Stimulated activated CD4-positive, alpha-beta T cell treated with anti-CD3 and anti-CD28 coated beads, Interleukin-12 subunit alpha, Interleukin-12 subunit beta, amount 100 ng/mL, for 4 hours (primary cell): ENCODE measurements at places on chromosomes 1 and 21.
A peak's percentile ranks its signal among the peaks of the same experiment; 100 is the strongest.

DNA sequence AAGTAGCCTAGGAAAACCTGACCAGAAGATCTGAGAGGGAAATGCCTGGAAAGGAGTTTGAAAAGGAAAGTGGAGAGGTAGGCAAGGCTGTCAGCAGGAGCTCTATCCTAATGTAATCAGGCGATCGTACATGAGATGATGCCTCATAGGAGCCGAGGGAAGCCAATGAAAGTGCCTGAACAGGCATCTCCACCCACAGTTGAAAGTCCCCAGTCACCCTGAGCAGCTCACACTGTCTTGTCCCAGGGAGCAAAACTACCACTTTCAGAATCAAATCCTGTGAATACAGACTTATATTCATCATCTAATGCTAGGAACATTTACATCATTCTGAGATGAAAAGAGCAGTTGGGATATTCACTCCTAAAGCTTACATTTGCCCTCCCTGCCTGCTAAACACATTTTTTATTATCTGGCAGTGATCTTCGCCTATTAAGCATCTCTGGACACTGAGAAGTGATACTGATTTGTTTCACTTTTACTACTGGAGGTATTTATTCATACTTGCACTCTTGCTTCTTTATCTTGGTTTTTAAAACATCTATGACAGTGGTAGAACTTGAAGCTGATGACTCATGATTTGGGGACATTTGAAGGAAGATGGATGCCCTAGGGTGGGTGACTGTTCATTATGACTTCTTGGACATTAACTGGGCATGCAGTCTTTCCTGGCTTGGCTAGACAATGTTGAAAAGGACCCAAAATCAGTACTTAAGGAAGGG lies 221.6 kb downstream of the SEC16B start:
- no peak for DNase-seq

DNA sequence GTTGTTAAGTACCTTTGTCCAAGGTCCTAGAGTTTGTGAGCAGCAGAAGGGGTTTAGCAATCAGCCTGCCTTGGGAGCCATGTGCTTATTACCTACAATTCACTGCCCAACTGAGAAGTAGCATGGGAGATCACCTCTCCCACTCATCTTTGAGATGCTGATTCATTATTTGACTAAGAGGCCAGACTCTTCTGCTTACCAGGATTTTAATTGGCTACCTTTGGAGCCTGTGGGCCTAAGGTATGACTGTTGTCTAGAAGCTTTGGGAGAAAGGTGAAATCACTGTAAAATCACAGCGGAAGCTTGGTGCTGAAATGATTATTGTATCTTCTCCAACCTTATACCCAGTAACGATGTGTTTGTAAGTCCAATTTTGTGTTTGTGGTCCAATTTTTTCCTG lies 213.4 kb downstream of the ST6GALNAC3 start:
- no peak for DNase-seq

DNA sequence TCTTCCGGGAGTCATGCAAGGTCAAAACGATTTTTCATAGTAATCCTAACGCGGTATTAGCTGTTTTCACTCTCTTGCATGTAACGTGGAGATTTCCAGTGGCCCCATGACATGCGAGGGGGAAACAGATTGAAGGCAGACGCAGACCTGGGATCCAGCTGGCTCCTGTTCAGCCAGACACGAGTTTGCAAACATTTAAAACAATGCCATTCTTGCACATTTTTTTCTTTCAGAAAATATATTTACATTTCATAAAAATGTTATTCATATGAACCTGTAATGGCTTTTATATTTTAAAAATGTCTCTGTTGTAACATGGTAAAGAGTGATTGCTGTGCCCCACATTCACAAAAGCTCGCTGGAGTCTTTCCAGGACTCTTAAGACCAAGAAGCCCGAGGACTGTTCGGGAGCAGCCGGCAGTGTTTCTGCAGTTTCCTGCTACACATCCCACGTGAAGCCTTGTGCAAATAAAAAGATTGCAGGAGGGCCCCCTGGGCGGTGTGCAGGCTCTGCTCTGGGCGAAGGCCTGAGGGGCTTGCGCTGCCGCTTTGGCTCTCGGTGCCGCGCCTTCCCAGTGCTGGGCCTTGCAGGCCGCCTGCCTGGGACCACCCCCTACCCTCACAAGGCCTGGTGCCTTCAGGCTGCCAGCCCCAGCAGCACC lies 184.9 kb downstream of the DYRK1A start:
- no peak for DNase-seq

- no peak for DNase-seq
Measured at GRCh38 chr1:244444854-244445253, 6.9 kb downstream of the ADSS2 start.

- DNase-seq, result peak; percentile 44
Measured at GRCh38 chr1:116738673-116739370, 15.4 kb upstream of the CD2 start.

GRCh38 chr1:109158433-109158832 lies 44.5 kb downstream of the ELAPOR1 start:
- DNase-seq, result no peak

DNA sequence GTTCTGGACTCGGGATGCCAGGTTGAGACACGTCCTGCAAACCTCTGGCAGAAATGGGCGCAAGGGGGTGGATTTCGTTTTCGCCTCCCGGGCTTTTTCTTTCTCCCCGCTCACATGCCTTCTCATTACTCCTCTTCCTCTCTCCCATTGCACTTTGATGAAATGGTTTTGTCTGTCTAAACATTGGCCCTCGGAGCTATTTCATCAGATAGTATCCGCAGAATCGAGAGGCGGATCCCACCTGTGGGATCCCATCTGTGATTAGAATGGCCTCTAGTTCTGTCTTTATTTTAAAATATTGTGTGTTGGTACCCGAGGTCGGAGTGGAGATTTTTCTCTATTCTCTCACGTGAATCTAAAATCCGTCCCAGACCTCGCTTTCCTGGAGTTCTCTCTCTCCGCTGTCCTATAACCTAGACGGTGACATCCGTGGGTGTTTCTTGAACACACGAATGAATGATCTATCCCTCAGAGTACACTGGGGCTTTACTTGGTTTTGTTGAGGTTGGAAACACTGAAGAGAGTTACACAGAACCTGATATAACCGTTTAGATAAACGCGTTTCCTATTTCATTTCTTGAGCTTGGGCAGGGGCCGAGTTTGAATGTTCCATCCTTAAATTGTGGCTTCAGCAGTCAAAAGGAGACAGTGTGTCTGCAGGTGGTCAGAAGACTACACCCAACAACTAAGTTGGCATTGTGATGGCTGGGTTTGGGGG lies 2.0 kb downstream of the EDARADD start:
- DNase-seq, result no peak

DNA sequence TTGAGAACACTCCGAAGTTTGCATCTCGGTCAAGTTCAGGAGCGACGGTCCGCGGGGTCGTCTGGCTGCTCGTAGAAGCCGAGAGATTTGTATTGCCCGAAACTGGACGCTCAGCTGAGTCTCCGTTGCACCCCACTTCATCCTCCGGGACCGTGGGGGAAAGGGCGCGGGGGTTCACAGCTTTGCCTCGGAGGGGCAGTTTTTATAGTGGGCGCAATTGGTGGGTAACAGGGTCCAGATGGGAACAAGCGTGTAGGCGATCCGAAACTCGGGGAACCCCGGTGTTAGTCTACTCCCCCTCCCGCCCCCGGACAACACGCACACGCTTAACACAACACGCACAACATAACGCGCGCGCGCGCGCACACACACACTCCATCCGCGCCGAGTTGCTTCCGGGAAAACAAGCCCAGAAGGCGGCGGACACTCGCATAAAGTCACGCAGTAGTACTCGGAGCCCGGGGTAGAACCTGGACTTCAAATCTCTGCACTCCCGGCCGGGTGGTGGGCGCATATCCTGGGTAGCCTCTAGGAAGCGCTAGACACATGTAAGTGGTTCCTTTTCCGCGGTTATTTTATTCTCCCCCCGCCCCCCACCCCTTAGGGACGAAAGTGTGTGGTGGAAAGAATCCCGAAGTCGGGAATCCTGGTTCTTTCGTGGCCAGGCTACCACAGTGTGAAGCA lies 1.1 kb upstream of the JUN start:
- DNase-seq, result peak; percentile 69

GRCh38 chr1:220887520-220888416 lies 8.5 kb downstream of the HLX start:
- DNase-seq, result no peak

DNA sequence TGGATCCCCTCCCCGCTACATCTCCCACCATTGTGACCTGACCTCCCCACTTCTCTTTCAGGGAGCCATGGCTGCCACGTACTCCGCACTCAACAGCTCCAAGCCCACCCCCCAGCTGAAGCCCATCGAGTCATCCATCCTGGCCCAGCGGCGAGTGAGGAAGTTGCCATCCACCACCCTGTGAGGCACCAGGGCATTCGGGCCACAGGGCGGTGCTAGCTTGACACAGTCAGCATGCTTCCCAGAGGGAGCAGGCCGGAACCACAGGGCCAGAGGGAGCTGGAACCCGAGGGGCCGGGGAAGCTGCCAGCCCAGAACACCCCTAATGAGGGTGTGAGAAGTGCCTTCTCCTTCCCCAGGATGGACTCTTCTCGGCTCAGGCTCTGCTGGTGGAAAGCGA lies 44.5 kb downstream of the RPS6KA1 start:
- no peak for DNase-seq

DNA sequence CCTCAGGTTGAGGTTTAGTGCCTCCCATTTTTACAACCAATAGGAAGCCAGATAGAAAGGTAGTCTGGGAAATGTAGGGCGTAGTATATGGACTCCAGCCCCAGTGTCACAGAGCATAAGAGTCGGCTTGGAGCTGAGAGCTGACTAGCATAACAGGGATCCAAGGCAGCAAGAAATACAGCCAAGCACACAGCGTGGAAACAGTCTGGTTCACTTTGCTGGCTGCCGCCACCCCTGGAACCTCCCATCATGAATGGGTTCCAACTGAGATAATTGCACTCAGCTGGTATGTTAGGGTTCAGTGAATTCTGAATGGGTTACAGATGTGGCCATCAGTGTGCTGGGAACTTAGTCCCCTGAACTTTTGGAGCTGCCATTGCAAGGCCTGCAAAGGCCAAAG lies 76.7 kb upstream of the GPR88 start:
- no peak for DNase-seq

DNA sequence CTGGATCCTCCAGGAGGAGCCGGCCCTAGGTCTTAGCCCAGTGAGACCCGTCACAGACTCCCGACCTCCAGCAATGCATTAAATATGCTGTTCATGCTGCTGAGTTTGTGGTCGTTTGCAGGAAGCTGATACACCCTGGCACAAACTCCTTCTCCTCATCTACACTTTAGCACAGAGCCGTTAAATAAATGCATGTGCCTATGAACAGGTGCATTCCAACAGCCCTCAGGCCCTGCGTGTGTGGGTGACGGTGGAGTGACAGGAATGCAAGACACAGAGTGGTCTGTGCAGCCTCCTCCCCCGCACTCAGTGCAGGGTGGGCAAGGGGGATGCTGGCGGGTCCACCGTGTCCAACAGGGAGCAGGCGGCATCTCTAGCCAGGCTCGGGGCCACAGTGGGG lies 106.6 kb upstream of the TMPRSS2 start:
- DNase-seq, result no peak

DNA sequence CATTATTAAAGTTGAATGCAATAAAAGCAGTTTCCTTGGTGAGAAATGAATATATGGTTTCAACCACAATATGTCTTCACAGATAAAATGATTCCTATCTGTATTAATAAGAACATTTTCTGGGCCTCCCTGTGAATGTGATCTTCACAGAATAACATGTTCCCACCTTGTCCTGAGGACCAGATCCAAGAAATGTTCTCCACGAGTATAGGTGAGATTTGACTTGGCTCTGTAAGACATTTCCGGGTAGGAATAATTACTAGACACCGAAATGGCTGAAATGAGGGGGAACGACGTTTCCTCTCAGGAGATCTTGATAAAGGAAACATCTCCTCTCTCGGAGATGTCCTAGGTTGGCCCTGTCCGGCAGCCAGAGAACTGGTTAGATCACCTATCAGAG lies 61.4 kb downstream of the CLIC6 start:
- no peak for DNase-seq
